ENCODE measurements at places on chromosomes 11 and 22.

DNA sequence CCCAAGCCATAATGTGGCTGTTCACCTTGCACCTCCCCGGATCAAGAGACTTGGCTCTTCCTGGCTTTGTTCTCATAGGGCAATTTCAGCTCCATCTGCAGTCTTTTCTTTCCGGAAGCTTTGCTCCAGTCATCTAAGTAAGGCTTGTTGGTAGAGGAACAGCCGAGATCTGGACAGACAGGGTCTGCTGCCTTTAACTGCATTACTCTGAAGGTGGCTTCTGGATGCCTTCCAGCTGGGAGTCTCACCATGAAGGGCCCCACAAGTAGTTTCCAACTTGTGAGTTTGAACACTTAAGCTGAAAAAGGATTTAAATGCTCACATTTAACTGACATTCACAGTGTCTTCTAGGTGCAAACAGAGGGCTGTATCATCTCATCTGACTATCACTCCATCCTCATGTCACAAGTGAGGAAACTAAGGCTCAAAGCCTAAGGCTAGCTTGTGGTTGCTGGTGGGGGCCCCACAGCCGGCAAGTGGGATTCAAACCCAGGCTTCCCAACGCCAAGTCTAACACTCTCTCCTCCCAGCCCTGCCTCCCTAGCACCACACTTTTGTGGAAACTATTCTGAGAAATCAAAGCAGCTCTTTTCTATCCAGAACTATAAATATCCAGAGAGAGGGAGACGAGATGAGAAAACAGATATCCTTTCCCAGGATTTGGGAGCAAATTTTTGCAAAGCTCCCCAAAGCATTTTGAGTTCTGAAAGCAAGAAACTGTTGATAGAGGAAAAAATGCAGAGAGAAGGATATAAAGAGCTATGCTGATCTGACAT lies 58.4 kb downstream of the GALNT18 start:
- no peak for DNase-seq

DNA sequence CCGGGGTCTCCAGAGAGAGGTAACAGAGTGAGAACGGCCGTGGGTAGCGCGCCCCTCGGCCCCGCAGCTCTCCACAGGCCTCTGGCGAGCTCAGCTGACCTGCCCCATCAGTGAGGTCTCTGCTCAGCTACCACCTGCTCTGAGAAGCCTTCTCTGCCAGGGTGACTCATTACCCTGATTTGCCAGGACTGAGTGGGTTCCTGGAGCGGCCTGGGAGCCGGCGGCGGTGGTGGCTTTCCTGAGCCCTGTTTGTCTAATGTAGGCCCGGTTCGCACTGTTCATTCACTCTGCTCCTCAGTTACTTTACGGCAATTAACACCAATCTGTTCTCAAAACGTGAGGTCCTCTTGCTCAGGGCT lies 351.0 kb upstream of the B3GAT1 start:
- DNase-seq = no peak

DNA sequence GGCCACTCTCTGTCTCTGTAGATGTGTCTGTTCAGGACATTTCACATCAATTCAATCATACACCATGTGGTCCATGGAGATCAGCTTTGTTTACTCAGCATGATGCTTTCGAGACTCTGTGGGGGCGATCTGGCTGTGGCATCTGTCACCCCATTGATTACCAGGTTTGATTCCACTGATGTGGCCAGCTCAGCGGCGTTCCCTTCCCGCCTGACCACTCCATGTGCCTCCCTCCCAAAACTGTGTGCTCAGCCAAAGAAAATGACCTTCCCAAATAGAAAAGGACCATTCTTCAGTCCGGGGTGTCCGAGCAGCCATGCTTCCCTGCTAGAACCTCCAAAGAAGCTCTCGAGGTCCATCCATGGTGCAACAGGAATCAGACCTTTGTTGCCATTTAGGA lies 89.1 kb downstream of the BRD1 start:
- DNase-seq = no peak

GRCh38 chr11:83011333-83012167 lies 60.1 kb downstream of the RAB30 start:
- DNase-seq = no peak

DNA sequence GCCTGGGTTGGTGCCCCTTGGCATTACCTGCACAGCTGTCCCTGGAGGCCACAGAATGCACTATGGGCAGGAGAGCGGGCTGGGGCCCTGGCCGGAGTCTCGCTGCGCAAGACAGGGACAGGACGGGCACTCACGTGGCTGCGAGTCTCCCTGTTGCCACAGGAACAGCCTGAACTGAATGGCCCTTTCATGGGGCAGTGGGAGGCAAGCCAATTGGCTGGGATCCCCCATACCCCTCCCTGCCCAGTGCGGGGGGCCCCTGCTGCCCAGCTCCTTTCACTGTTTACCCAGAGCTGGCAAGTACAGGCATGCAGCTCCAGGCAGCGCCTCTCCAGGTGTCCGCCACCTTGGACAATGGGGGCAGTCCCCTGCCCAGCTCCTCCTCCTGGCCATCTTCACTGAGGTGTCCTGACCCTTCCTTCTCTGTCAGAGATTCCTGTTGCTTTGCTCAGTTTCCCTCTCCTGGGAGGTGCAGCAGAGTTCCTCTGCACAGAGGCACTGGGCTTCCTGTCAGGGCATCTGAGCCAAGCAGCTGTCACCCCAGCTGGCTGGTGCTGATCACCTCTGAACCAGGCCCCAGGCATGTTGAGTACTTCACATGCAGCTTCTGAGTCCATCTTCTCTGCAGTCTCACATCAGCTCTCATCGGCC lies 5.2 kb downstream of the USP2 start:
- no peak for DNase-seq

DNA sequence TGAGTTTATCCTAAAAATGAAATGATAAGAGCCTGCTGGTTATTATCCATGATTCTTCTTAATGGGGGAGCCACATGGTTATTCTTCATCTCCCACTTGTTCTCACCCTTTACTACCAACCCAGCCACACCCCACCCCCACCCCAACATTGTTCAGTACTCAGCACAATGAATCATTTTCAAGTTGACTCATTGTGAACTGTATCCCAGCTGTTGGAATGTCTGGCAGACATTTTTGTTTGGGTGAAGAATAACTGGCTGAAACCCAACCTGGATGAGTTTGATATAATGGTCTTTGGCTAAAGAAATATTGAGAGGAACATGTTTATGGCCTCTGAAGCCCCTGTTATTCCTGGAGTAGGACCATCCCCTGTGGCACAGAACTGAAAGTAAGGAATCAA lies 136.2 kb downstream of the ELP4 start:
- no peak for DNase-seq

DNA sequence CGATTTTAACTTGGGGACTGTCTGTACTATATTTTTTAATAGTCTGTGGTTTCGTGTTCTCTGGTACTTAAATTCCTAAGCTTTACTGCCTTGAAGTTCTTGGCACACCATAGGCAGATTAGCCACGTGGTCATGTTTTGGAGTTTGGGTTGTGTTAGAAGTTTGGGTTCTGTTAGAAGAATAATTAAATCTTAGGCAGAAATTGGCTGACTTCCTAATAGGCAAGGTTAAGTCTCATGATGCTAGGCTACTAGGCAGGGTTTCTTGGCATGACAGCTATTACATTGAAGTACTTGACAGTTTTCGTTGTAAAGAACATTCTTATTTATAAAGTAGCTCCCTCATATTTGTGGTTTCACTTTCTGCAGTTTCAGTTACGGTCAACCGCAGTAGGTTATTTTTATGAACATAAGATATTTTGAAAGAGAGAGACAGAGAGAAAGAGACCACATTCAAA lies 30.0 kb upstream of the MMP7 start:
- DNase-seq = peak; percentile 65

DNA sequence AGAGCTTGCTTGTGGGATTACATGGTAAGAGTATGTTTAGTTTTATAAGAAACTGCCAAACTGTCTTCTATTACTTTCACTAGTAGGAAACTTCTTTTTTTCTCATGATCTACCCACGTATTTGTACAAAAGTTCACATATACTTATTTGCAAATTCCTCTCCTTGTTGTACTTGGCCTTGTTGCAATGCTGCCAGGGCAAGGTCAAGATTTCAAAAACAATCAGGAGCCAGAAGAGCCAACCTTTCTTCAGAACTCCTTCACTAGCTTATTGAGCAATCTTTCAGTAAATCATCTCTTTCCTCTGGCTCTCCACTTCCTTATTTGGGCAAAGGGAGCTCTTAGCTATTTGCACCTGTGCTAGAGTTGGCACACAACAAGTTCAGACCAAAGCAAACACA lies 9.7 kb downstream of the SRSF8 start:
- peak; percentile 27 for DNase-seq

DNA sequence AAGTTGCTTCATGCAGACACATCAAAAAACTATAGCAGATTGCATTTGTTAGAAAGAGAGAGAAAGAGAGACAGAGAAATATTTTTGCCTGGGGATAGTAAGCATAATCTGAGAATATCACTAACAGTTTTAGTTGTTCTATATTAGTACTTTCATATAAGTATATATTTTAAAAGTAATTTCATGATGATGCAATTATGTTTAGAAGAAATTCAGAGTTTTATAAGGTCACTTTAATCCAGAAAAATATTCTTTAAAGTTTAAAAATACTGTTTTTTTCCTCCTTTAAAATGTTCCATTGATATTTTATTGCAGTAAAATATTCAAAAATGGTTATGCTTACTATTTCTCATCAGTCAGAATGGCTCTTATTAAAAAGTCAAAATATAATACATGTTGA lies 86.8 kb upstream of the MTMR2 start:
- DNase-seq = no peak

GRCh38 chr11:131404010-131404409 lies 33.6 kb downstream of the NTM start:
- no peak for DNase-seq

- DNase-seq = no peak
Observed at GRCh38 chr11:2699185-2699530, 636 bp downstream of the KCNQ1OT1 start.
